SK-N-SH (cell line): ENCODE measurements at places on chromosomes 5 and 9.
A peak's percentile ranks its signal among the peaks of the same experiment; 100 is the strongest.

GRCh38 chr5:95808013-95808685 lies 14.4 kb downstream of the GLRX start:
- H3K27ac ChIP-seq = no peak overlapping the region
- DNase-seq = no peak
- H3K4me1 ChIP-seq = peaks cover 18% of the 10 kb centered on the region; the same call in 1 of the 2 replicates
- no peak overlapping the region for H3K4me3 ChIP-seq

GRCh38 chr9:16901590-16901989 lies 31.1 kb upstream of the BNC2 start:
- no peak overlapping the region for H3K27ac ChIP-seq
- no peaks in the 10 kb centered on the region for H3K27me3 ChIP-seq
- no peak overlapping the region for H3K4me3 ChIP-seq
- no peaks in the 10 kb centered on the region for H3K36me3 ChIP-seq

DNA sequence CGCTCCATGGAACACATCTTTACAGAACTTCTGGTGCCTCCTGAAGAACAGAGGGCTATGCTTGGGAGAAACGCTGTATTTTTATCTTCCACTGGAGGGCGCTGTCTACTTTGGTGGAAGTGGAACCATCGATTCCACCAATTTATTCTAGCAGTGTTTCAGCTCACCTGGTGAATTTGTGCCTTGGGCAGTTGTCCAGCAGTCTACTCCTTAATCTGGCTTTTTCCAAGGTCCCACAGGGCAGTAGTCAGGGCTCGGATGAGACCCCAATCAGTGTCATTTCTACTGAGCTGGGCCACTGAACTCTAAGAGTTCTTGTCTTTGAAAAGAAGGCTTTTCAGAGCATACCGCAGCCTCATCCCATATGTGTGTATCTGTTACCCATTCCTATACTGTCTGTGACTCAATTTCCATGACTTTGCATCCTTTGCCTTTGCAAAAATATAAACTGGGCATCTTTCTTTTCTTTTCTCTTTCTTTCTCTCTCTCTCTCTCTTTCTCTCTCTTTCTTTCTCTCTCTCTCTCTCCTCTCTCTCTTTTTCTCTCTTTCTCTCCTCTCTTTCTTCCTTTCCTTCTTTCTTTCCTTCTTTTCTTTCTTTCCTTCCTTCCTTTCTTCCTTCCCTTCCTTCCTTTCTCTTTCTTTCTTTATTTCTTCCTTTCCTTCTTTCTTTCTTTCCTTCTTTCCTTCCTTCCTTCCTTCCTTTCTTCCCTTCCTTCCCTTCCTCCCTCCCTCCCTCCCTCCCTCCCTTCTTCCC lies 138.4 kb upstream of the ZNF618 start:
- no peaks in the 10 kb centered on the region for H3K36me3 ChIP-seq
- H3K27ac ChIP-seq = no peak overlapping the region
- H3K4me1 ChIP-seq = peaks cover 3% of the 10 kb centered on the region; the same call in 1 of the 2 replicates
- no peaks in the 10 kb centered on the region for H3K27me3 ChIP-seq

DNA sequence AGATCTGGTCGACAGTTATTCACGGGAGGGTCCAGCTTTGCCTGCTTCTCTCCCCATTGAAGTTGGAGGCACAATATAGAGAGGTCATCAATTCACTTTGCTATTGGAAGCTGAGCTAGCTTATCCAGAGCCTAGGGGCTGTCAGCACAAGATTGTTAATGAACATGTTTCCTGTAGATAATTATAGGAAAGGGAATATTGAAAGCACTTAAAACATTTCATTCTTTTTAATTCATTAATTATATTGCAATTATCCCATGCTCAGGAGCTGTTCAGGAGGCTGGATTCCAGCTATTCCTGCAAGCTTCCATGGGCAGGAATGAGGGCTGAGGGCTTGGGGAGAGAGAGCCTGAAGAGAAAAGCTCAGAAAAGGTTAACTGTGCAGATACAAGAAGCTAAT lies 153.1 kb upstream of the BRINP1 start:
- H3K4me1 ChIP-seq = no peaks in the 10 kb centered on the region
- no peak overlapping the region for H3K27ac ChIP-seq
- H3K36me3 ChIP-seq = no peaks in the 10 kb centered on the region
- no peak overlapping the region for H3K4me3 ChIP-seq

DNA sequence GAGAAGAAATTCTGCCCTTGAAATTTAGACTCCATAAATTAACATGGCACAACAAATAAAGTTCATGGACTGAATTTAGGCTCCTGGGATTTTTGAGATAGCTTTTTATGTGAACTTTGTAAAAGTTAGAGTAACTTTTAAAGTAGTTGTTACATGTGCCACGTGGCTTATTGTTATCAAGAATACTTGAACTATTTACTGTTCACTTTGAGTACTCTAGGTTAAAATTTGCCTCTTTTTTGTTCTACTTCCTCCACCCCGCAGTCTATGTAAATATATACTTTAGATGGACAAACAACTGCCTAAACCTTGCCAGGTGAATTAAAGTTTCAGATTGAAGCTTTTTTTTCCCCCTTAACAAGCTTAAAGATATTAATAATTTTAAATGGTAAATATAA lies 457.9 kb downstream of the RAB3C start:
- H3K4me3 ChIP-seq = no peak overlapping the region
- H3K27me3 ChIP-seq = no peaks in the 10 kb centered on the region
- H3K4me1 ChIP-seq = peaks cover 17% of the 10 kb centered on the region
- no peak overlapping the region for H3K27ac ChIP-seq
- H3K36me3 ChIP-seq = no peaks in the 10 kb centered on the region

DNA sequence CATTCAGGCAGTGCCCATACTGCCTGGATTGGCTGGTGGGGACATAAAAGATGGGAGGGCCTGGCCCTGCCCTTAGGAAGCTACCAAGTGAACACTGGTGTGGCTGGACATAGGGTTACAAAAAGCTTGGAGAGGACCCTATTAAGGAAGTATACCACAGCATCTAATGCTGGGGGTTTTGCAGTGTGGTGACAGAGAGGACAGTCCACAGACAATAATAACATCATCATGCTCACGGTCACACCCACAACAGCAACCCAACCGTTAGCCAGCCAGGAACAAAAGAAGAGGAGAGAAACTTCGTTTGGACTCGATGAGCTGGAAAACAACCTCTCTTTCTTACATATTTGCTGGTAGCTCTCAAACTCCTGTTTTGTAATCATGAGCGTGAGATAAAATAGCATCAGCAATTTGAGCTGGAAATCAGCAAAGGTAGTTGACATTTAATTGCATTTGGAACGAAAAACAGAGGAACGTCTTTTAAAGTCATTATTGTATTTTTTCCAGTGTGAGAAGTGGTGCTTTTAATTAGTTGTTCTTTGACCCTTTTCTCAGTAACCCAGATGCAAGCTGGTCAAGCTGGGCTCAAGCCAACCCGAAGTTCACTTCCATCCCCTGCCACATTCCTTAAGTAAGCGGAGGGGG lies 73.4 kb downstream of the NSG2 start:
- peak overlapping the region; percentile 85 for H3K27ac ChIP-seq
- no peaks in the 10 kb centered on the region for H3K27me3 ChIP-seq
- H3K4me1 ChIP-seq = peaks cover 21% of the 10 kb centered on the region
- no peak for DNase-seq

DNA sequence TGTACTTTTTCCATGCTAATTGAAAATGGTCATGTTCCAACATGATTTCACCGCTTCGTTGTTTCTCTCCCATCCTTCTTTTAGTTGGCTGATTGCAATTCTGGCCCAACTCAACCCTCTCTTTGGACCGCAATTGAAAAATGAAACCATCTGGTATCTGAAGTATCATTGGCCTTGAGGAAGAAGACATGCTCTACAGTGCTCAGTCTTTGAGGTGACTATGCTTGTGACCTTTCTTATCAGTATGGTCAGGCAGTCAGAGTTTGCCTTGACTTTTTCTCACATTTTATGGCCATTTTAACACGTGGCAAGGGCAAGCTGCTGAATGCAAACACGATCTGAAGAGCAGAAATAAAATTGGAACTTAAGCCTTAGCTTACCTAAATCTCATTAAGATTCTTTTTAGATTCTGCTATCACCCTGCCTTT lies 36.0 kb upstream of the CREBRF start:
- H3K27me3 ChIP-seq = no peaks in the 10 kb centered on the region
- no peak overlapping the region for H3K4me3 ChIP-seq
- H3K4me1 ChIP-seq = peaks cover 2% of the 10 kb centered on the region; the same call in 1 of the 2 replicates
- no peak overlapping the region for H3K27ac ChIP-seq

GRCh38 chr9:86281593-86282076 lies 703 bp downstream of the ISCA1 start:
- H3K27me3 ChIP-seq = no peaks in the 10 kb centered on the region
- H3K4me3 ChIP-seq = peak overlapping the region; percentile 93
- H3K4me1 ChIP-seq = peaks cover 18% of the 10 kb centered on the region
- DNase-seq = no peak
- peaks cover 14% of the 10 kb centered on the region for H3K36me3 ChIP-seq

- H3K4me3 ChIP-seq = no peak overlapping the region
- H3K27ac ChIP-seq = no peak overlapping the region
- no peaks in the 10 kb centered on the region for H3K4me1 ChIP-seq
- no peaks in the 10 kb centered on the region for H3K27me3 ChIP-seq
Observed at GRCh38 chr5:169429044-169429443, 128.1 kb upstream of the SLIT3 start.

- no peaks in the 10 kb centered on the region for H3K27me3 ChIP-seq
- DNase-seq = peak; percentile 81
- H3K4me1 ChIP-seq = peaks cover 10% of the 10 kb centered on the region; the same call in 1 of the 2 replicates
- peak overlapping the region; percentile 40 for H3K27ac ChIP-seq
- no peaks in the 10 kb centered on the region for H3K36me3 ChIP-seq
- H3K4me3 ChIP-seq = no peak overlapping the region
Observed at GRCh38 chr9:87148331-87149104, 201.2 kb upstream of the GAS1 start.

DNA sequence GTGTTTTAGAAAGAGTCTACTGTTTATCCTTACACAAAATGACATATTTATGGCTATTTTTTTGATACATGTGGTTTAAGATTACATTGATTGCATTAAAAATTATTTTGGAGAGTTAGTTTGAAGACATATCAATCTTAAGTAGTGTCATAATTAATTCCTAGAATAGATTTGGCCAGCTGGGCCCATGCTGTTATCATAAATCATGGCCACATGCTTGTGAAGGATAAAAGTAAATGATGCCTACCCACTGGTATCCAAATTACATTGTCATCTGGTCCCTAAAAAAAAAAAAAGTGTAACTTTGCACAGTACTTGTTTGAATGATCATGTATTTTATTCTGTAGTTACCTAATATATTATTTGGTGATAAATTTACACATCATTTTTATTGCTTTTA lies 96.9 kb downstream of the PARP8 start:
- H3K27me3 ChIP-seq = no peaks in the 10 kb centered on the region
- H3K27ac ChIP-seq = no peak overlapping the region
- peaks cover 12% of the 10 kb centered on the region for H3K36me3 ChIP-seq
- no peak overlapping the region for H3K4me3 ChIP-seq
- DNase-seq = no peak
- no peaks in the 10 kb centered on the region; the same call in 1 of the 2 replicates for H3K4me1 ChIP-seq

DNA sequence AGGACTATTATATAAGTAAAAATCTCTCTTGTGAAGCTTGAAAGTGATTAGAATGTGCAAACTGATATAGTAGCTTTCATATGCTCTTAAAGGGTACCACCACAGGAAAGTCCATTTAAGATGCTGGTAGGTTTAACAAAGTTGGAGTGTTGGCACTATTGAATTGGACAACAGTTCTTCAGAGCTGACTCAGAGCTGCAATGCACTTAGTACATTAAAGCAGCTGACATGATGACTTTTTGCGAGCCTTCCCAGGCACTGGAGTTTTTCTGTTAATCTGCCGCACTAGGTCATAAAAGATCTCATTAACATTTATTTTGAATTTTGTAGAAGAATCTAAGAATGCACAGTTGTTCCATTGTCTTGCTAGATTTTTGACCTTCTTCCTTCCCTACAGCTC lies 243.8 kb downstream of the ADAMTSL1 start:
- H3K4me3 ChIP-seq = no peak overlapping the region
- no peaks in the 10 kb centered on the region for H3K27me3 ChIP-seq
- no peak overlapping the region for H3K27ac ChIP-seq
- H3K4me1 ChIP-seq = peaks cover 10% of the 10 kb centered on the region; the same call in 1 of the 2 replicates
- DNase-seq = no peak

GRCh38 chr5:39394946-39395345 lies 29.8 kb downstream of the DAB2 start:
- no peak for DNase-seq
- H3K4me1 ChIP-seq = no peaks in the 10 kb centered on the region; the same call in 1 of the 2 replicates
- H3K4me3 ChIP-seq = no peak overlapping the region
- no peaks in the 10 kb centered on the region for H3K27me3 ChIP-seq

- no peaks in the 10 kb centered on the region for H3K36me3 ChIP-seq
- H3K4me1 ChIP-seq = no peaks in the 10 kb centered on the region
- no peak overlapping the region for H3K4me3 ChIP-seq
- H3K27me3 ChIP-seq = no peaks in the 10 kb centered on the region
- no peak for DNase-seq
- H3K27ac ChIP-seq = no peak overlapping the region
Observed at GRCh38 chr5:26582350-26583045, 455.9 kb downstream of the CDH9 start.

DNA sequence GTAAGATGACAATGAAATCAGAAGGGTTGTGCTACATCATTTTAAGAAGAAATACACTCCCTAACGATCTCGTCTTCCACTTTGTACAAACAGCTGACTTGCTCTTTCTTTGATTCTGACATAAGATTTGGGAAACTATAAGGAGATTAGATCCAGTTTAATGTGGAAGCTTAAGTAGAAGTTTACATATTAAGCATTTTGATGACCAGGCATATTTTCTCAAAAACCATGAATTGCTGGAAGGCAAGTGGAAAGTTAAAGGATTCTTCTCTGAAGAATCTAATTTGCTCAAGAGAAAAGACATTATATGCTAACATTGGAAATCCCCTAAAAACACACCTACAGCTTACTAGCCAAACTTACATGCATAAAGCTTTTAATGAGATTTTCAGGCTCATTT lies 531.9 kb upstream of the PTPRD start:
- H3K4me1 ChIP-seq = no peaks in the 10 kb centered on the region
- H3K4me3 ChIP-seq = no peak overlapping the region
- H3K27ac ChIP-seq = no peak overlapping the region
- H3K27me3 ChIP-seq = no peaks in the 10 kb centered on the region

GRCh38 chr5:95712347-95712958 lies 18.7 kb upstream of the RHOBTB3 start:
- H3K36me3 ChIP-seq = no peaks in the 10 kb centered on the region
- H3K4me3 ChIP-seq = no peak overlapping the region
- H3K27ac ChIP-seq = peak overlapping the region; percentile 16; the same call in 1 of the 2 replicates
- no peaks in the 10 kb centered on the region for H3K27me3 ChIP-seq
- peaks cover 6% of the 10 kb centered on the region; the same call in 1 of the 2 replicates for H3K4me1 ChIP-seq

GRCh38 chr5:33657804-33658440 lies 217.2 kb downstream of the TARS1 start:
- H3K4me1 ChIP-seq = no peaks in the 10 kb centered on the region
- no peaks in the 10 kb centered on the region for H3K27me3 ChIP-seq
- no peak overlapping the region for H3K27ac ChIP-seq
- DNase-seq = no peak
- no peaks in the 10 kb centered on the region for H3K36me3 ChIP-seq

- no peaks in the 10 kb centered on the region for H3K27me3 ChIP-seq
- H3K4me1 ChIP-seq = peaks cover 3% of the 10 kb centered on the region; the same call in 1 of the 2 replicates
- H3K27ac ChIP-seq = peak overlapping the region; percentile 72; the same call in 1 of the 2 replicates
- peak; percentile 11 for DNase-seq
Observed at GRCh38 chr9:124813501-124814163, 36.7 kb downstream of the OLFML2A start.

- H3K4me3 ChIP-seq = no peak overlapping the region
- no peaks in the 10 kb centered on the region for H3K4me1 ChIP-seq
- no peaks in the 10 kb centered on the region for H3K27me3 ChIP-seq
- no peak for DNase-seq
Observed at GRCh38 chr5:59553992-59554391, 339.5 kb downstream of the PDE4D start.

- no peaks in the 10 kb centered on the region for H3K27me3 ChIP-seq
- H3K27ac ChIP-seq = no peak overlapping the region
- no peak overlapping the region for H3K4me3 ChIP-seq
- no peak for DNase-seq
Observed at GRCh38 chr5:10593531-10594181, 29.8 kb downstream of the ANKRD33B start.
